ENCODE measurements at places on chromosomes 13 and 19. TPM values are rescaled to one million over a fixed set of nuclear protein-coding genes. Genes with fewer than 3 reads are reported as not detected.

DNA sequence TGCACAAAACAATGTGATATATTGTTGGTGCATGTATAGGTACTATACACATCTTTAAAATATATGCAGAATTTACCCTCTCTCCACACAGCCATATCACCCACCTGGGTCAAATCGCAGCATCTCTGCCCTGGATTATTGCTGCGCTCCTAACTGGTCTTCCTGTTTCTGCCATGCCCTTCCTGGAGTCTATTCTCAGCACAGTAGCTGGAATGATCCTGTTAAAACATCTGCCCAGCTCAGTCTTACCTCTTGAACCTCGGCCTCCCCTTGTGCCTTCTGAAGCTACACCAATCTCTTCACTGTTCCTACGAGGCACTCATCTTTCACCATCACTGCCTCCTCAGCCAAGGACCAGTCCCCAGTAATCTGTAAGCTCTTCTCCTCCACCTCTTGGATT is 25.5 kb upstream of the TNFRSF19 start:
- no peak for DNase-seq

DNA sequence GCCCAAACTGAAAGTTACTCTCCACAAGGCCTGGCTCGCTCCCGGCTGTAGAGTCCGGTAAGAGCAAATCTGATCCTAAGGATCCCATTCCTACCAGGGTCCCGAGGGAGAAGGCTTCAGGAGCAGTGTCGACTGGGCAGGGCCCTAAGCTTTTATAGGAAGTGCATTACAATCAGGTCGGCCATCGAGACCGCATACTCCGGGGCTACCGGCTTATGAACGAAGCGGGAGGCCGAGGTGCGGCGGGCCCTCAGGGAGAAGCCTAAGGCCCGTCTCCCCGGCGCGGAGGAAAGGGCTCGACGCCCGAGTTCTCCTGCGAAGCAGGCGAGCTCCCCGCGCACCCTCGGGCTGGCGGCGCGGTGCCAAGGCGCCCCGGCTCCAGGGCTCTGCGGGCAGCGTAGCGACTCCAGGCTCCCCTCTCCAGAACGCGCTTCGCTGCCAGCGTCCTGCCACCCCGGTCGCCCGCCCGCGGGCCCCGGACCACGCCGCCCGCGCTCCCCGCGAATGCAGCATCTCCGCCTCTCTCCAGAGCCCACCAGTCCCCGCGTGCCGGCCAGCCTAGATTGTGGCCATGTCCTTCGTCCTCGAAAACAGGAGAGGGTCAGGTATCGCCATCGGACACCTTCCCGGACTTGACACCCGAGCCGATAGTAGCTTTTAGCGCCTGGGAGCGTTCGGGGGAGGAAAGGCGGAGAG is 1.4 kb downstream of the EFNB2 start:
- DNase-seq = no peak

- DNase-seq = no peak
Measured at GRCh38 chr13:50574731-50575130, 268.8 kb downstream of the DLEU7 start.

DNA sequence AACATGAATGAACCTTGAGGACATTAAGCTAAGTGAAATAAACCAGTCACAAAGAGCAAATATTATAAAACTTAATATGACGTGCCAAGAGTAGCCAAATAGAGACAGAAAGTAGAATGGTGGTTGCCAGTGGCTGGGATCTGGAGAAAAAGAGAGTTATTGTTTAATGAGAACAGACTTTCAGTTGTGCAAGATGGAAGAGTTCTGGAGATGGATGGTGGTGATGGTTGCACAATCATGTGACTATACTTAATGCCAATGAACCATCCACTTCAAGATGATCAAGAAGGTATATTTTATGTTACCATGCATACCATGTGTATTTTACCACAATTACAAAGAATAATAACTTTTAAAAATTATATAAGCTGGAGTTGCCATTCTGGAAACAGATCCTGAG is 65.7 kb upstream of the MTIF3 start:
- DNase-seq = peak; percentile 77

GRCh38 chr13:94595001-94595949 is 677 bp downstream of the TGDS start:
- peak; percentile 32 for DNase-seq

- no peak for DNase-seq
Measured at GRCh38 chr13:46903748-46904147, 6.9 kb upstream of the HTR2A start.

DNA sequence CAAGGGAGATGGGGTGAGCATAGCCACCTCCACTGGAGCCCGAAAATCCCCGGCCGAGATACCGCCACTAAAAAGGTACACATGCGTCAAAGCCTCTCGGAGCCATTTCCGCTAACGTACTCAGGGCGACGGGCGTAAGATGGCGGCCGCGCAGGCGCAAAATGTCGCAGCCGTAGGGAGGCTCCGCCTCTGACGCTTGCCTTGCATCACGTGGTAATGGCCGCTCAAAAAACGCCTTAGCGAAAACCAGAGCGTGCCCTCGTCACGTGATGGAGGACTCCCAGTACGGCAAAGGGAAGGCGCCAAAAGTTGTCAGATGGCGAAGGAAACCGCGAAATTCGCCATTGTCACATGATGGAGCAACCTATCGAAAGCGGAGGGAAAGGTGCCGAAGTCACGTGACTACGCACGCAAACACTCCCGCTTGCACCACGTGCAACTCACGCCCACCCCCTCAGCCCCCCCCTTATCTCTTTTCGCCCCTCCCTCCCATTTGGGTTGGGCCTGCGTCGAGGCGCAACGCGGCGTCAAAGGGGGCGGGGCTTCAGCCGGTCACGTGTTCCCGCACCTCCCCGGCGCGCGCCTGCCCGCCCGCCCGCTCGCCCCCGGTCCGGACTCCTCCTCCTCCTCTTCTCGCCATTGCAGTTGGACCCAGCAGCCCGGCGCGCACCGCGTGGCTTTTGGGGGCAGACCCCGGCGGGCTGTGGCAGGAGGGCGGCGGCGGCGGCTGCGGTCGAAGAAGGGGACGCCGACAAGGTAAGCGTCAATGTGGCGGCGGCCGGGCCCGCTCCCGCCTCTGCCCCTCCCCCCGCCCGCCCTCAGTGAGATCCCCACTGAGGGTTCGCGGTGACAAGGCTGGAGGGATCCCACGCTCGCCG is at the start of gene ILF3:
ILF3 (plus strand) TSS at position 615 of the 878 bp plus-strand sequence. CDS start 16,260 bp downstream, outside the sequence.
- DNase-seq = peak; percentile 99

GRCh38 chr13:113209759-113210421 is 477 bp downstream of the CUL4A start:
- peak; percentile 47 for DNase-seq

GRCh38 chr19:16324384-16325160 is at the start of gene KLF2:
TSS of gene KLF2 (plus strand) at chr19:16324826. CDS start at chr19:16324924, 98 bp downstream.
- DNase-seq = peak; percentile 85

GRCh38 chr13:99489028-99489427 is 12.2 kb upstream of the TM9SF2 start:
- DNase-seq = no peak

DNA sequence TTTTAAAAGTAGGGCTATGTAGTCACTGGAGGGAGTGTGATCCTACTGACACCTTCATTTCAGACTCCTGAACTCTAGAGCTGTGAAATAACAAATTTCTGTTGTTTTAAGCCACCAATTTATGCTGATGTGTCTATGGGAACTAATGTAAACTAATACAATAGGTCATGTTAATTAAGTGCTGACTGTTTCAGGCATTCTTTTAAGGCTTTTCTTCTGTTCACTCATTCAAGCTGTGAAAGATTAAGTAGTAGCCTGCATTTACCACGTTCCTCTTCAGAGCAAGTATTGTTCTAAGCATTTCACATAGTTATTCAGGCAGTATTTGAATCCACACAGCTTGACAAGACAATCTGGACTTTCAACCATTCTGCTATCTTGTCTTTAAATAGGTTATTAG is 1135.0 kb downstream of the SLITRK1 start:
- no peak for DNase-seq

- peak; percentile 26 for DNase-seq
Measured at GRCh38 chr19:4581666-4582553, 22.4 kb upstream of the SEMA6B start.

- DNase-seq = no peak
Measured at GRCh38 chr19:1395194-1396018, 5.9 kb downstream of the GAMT start.

DNA sequence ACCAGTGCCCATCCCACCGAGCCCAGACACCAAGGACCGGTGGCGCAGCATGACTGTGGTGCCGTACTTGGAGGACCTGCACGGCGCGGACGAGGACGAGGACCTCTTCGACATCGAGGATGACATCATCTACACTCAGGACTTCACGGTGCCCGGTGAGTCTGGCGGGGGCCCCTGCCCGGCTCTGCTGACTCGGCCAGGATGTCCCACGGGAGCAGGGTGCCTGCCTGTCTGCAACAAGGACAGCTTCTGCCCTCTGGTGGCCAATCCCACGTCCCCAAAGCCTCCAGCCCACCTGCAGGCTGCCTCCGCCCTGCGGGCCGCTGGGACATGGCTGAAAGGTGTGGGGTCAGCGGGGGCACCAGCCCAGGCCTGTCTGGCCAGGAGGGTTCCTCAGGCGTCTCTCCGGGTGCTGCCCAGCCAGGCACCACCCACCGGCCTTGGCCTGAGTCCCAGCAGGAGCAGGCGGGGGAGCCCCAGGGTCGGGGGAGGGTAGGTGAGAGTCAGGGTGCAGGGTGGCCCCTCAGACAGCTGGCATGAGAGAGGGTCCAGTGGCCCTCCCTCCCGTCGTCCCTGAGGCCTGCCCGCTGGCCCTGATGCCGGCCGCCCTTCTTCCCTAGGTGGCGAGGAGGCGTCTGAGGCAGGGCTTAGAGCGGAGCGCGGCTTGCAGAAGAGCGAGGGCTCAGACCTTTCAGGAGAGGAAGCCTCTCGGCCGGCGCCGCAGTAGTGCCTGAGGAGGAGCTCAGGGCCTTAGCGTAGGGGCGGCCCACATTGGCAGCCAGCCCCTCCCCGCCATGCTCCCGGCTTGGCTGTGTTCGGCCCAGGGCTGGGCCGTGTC is 14.6 kb downstream of the CBARP start:
- DNase-seq = peak; percentile 49

DNA sequence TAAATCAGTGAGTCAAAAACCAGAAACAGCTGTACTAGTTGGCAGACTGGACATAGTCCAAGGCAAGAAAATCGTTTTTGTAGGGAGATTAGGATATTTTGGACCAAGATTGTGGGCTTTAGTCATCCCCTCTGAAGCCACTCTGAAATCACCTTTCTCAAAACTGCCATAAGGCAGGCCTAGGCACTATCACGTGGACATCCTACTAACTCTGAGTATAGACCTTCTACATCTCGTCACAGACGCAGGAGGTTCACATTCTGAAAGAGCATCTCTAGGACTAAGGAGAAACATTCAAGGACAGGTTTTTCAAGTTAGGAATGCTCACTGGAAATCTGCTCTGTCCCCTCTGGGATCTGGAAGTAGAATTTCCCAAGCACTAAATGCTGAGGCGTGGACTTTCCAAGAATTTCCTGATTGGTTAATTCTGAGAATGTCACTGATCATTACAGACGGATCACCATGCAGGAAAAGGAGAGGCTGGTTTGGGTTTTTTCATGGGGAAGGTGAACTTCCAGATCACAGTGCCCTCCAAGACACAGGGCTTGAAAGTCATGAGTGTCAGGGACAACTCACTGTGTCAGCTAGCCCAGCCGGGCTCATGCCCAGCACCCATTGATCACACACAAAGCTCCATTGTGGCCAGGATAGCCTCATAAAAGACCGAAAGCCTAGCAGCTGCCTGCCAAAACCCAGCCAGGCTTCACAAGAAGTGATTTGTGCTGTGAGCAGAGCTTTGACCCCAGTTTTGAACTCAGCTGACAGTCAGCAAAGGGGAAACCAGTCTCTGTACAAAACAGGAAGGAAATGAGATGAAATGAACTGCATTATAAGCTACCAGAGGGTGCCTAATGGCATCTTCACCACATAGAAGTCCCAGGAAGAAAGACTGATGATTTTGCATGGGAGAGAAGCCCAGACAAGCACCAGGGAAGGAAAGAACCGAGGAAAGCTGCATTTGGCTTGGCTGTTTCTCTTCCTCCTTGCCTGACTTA is 2.7 kb upstream of the RUBCNL start:
- DNase-seq = peak; percentile 99

- DNase-seq = no peak
Measured at GRCh38 chr13:28610996-28611395, 47.9 kb upstream of the POMP start.

DNA sequence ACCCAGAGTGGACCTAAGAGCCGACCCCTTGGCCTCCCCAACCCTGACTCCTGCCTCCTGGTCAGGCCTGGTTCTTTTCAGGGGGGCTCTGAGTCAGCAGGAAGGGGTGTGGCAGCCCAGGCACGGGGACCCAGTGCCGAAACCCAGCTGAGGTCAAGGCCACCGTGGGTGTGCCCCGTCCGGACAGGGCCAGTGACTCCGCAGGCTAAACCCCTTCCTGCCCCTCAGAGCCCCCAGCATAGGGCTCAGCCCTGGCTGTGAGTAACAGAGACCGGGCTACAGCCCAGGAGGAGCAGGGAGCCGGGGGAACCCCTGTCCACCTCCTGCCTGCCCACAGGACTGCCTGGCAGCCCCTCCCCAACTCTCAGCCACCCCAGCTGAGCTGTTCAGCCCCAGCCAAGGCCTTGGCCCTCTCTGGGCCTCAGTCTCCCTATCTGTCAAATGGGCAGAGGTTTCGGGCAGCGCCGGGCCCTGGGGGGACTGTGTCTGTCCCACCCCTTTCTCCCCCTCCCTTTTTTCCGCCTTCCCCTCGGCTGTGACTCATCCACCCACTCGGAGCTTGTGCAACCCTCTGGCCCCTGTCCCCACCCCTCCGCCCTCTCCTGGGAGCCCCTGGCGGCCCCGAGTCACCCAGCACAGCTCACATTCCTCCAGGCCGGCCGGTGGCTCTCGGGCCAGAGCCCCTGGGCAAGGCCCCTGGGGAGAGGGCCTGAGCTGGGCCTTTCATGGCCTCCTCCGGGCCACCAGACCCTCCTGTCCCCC is 8.6 kb downstream of the ZBTB7A start:
- no peak for DNase-seq

GRCh38 chr13:89076622-89077021 is 1405.5 kb downstream of the SLITRK5 start:
- no peak for DNase-seq

DNA sequence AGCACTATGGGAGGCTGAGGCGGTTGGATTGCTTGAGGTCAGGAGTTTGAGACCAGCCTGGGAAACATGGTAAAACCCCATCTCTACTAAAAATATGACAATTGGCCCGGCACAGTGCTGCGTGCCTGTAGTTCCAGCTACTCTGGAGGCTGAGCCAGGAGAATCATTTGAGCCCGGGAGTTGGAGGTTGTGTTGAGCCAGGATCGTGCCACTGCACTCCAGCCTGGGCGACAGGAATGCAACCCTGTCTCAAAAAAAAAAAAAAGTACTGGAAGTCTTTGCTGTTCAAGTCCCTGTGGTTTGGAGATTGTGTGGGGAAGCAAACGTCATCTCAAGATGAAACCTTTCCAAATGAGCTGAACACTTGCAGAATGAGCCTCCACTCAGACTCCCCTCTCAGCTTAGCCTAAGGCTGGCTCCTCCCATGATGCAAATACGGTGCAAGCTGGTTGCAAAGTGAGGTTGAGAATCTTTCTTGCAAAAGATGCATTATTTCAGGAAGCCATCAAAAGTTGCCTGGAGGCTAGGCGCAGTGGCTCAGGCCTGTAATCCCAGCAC is 46.2 kb downstream of the MYO9B start:
- DNase-seq = no peak

- no peak for DNase-seq
Measured at GRCh38 chr13:46668931-46669525, 116.1 kb downstream of the LRCH1 start.

Gene PRTN3
- total RNA-seq = not detected

Gene ERICH6B
- total RNA-seq = not detected

Gene FBXL12
- total RNA-seq = 11.5 TPM

Gene ZGLP1
- total RNA-seq = 0.08 TPM

Gene MEF2B
- total RNA-seq = not detected

Gene SIGLEC5
- not detected for total RNA-seq

Gene ZNF486
- 0.27 TPM for total RNA-seq
